Tibial nerve (tissue), 4 donors: ENCODE measurements at places on chromosomes 2 and 18. TPM values are rescaled to one million over a fixed set of nuclear protein-coding genes. Genes with fewer than 3 reads are reported as not detected.

The ABCG5 gene
- not detected for total RNA-seq

The SERPINB7 gene
- not detected for total RNA-seq

The CD8B2 gene
- not detected for total RNA-seq

The CEP192 gene
- 41.2 TPM for total RNA-seq

The SNORC gene
- 24.0 TPM for total RNA-seq

The CDK15 gene
- total RNA-seq = 6.5 TPM

The ERBB4 gene
- total RNA-seq = 3.3 TPM

The IL37 gene
- total RNA-seq = not detected

The KIAA2012 gene
- not detected for total RNA-seq
